ENCODE measurements at places on chromosomes 1 and 21.

DNA sequence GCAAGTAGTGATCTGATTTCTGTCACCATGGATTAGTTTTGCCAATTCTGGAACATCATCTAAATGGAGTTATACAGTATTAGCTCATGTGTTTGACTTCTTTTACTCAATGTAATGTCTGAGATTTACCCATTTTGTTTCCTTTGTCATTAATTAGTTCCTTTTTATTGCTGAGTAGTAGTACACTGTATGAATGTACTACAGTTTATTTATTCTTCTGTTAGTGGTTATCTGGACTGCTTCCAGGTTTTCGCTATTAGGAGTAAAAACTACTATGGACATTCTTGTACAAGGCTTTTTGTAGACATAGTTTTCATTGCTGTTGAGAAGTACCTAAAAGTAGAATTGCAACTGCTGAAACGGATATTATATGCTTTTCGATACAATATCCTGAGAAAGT, 14.1 kb downstream of the SUCO start:
- DNase-seq = no peak

- DNase-seq = no peak
Measured at GRCh38 chr1:213054733-213055591, 3.9 kb downstream of the RPS6KC1 start.

GRCh38 chr1:233406339-233406960, 78.9 kb downstream of the MAP3K21 start:
- no peak for DNase-seq

- DNase-seq = no peak
Measured at GRCh38 chr1:216466162-216466801, 43.0 kb upstream of the USH2A start.

- no peak for DNase-seq
Measured at GRCh38 chr1:166282391-166283137, 115.8 kb upstream of the FAM78B start.

DNA sequence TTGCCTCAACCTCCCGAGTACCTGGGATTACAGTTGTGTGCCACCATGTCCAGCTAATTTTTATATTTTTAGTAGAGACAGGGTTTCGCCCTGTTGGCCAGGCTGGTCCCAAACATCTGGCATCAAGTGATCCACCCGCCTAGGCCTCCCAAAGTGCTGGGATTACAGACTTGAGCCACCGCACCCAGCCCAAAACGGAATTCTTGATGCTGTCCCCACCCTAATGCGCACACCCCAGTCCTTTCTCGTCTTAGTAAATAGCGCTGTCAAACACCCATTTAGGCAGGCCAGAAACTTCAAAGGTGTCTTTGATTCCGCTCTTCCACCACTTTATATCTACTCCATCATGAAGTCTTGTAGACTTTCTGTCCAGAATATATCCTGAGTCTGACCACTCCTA, 35.1 kb downstream of the ITSN1 start:
- no peak for DNase-seq

DNA sequence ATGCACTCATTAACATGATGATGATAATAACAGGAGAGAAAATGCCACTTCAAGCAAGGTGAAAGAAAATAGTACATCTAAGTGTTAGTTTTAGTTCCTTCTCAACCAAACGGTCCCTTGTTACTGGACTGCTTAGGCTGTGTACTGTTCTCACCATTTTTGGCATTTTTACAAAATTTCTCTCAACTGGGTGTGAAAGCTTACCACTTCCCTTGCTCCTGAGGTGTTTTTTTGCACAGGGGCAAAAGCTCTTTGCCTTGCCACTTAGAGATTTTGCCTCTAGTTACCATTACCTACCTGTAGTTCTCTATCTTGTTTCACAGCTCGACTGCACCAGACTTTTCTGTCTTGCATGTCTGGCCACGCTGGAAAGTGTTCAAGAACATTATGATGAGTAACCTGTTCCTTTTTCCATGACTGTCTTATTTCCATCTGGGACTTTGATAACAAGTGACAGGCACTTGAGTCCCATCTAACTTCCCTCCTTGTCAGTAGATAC, 10.7 kb downstream of the NEK7 start:
- DNase-seq = peak; percentile 20

DNA sequence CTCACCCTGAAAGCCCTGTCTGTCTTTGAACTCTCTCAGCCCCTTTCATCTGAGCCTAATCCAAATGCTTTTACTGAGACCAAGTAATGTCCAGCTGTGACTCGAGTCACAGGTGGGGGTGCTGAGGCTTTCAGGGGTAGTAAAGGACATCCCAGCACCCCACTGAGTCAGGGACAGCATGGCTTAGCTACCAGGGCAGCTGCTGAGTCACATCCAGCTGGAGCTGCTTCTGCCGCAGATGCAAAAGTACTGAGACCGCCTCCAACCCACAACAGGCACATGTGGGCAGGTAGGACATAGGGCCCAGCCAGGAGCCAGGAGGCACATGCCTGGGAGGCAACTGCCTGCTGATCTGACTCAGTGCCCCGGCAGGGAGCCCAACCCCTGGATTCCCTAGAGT, 6.7 kb upstream of the VSIG8 start:
- no peak for DNase-seq

DNA sequence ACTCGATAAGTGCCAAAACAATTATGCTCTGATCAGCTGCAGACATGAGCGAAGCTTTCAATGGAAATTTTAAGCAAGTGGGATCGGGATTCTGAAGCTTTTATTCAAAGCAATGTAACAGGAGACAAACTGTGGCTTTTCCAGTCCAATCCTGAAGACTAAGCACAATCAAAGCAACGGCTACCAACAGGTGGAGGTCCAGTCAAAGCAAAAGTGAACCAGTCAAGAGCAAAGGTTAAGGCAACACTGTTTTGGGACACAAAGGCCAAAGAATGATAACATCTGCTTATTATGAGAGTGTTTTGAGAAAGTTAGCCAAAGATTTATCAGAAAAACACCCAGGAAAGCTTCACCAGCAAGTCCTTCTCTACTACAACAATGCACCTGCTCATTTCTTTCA, 170.1 kb downstream of the SEC16B start:
- no peak for DNase-seq

- no peak for DNase-seq
Measured at GRCh38 chr1:167723707-167724323, 2.0 kb downstream of the MPZL1 start.

GRCh38 chr1:219465212-219466093, 147.5 kb downstream of the ZC3H11B start:
- DNase-seq = no peak

GRCh38 chr1:37515185-37516034, 844 bp upstream of the MEAF6 start:
- DNase-seq = no peak

DNA sequence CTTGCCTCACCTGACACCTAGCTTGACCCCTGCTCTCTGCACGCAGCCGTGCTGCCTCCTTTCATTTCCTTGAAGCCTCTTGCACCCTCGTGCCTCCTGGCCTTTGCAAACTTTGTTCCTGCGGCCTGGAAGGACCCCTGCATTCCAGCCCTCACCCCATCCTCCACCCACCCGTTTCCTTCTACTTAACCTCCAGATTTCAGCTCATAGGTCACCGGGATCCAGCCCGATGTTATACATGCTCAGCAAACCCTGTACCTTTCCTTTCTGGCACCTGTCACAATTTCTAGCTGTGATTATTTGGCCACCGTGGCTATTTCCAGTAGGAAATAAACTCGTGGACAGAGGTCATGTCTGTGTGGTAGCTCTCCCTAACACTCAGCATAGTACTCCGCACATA, 4.5 kb downstream of the EDARADD start:
- no peak for DNase-seq

- no peak for DNase-seq
Measured at GRCh38 chr1:17565461-17566252, 26.2 kb downstream of the ARHGEF10L start.

DNA sequence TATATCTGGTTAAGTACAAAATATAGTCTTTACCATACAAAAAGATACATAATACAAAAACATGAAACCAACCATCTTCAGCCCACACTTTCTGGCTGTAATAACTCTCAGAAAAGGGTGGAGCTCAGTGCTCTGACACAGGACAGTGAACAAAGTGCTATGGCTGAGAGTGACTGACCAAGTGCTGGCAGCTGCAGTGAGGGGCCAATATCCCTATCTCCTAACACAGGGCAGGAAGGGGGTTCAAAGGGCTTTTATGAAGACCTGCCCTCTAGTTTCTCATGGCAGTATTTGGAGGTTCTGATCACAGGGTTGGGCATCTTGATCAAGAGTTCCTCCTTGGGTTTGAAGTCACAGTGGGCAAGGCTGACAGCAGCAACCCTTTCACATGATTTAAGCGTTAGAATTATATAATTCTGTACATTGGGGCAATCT, 3.9 kb downstream of the TXNIP start:
- DNase-seq = no peak

DNA sequence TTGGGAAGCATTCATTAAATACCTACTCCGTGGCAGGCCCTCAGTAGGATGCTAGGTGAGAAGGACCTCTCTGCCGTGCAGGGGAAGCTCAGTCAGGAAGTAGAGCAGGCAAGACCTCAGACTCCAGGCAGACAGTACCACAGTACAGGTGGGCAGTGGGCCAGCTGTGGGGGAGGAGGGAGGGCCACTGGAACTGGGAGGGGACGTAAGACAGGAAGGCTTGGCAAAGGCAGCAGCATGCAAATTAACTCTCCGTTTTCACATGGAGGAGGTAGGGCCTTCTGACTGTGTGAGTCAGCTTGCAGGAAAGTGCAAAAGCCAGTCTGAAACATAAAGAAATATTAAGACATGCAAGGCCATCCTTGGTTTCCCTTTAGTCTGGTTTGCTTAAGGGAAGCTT, 157.7 kb downstream of the TRIM33 start:
- no peak for DNase-seq

GRCh38 chr1:184691719-184692324, 62.8 kb downstream of the EDEM3 start:
- DNase-seq = no peak

DNA sequence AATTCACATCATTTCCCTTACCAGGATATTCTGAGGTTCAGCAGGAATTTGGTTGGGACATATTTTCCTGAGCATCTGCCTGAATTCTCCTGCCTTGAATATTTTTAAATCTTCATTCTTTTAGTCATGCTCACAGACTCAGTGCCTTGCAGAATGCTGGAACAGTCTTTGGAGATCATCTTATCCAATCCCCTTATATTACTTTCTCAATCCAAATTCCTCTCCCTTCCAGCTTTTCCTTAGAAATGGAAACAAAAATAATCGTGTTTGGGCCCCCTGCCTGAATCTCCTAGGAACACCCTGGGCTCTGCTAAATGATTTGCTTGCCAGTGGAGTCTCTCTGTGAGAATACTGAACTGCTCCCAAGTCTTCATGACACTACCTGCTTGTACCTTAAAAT, 38.4 kb downstream of the LHX8 start:
- DNase-seq = no peak

- no peak for DNase-seq
Measured at GRCh38 chr1:26861889-26862378, 1.0 kb upstream of the SFN start.

DNA sequence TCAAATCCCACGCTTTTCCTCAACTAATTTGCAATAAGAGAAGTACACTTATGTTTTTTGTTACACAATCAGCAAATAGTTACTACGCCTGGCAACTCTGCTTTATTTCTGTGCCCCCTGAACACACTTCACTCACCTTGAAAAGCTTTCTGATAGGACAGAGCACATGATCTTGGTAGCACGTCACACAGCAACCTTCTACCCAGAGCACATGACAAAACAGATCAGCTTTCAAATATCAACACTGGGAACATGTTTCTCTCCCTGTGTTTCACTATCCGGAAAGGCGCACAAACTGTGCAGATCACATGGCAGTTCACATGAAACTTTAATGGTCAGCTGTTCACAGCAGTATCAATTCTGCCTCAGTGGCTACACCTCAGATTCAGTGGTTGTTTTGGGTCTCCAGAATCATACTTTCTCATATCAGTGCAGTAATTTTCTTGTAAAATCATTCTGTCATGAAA, 2.2 kb downstream of the SLC19A2 start:
- no peak for DNase-seq
